ENCODE measurements at places on chromosomes 7 and 10.

- DNase-seq, result no peak
These were observed 59.4 kb downstream of the FANK1 start for GRCh38 chr10:125955766-125956165.

GRCh38 chr10:63467841-63468240 is 2.1 kb upstream of the JMJD1C start:
- no peak for DNase-seq

DNA sequence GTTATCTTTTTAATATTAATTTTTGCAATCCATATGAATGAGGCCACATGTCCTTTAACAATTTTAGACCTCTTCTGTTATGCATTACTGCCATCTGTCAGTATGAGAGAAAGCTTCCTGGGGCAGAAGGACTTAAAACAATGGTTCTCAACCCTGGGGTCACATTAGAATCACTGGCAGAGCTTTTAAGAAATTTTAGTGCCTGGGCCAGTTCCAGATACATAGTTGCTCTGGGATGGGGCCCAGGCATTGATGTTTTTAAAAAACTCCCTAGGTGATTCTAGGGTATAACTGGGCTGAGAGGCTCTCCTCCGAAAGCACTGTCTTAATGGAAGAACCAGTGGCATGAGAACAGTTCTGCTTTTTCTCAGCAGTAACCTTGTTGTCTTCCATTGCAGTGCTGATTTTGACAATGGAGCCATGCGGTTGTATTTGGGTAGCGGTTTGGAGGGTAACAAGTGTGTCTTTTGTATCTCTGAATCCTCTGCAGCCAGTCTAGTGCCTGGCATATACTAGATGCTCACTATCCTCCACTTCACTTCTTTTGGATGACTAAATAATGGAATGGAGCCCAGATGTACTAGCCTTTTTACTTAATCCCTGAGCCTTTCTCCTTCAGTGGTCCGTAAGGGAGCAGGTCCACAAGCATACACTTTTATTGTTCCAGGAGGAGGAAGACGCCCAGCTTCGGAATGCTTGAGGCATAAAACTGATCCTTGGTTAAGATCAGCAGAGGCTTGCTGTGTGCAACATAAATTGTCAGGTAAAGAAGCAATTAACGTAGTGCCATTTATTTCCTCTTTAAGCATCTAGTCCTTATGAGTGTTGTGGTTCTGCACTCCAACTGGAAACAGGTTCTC is 227.1 kb downstream of the AUTS2 start:
- DNase-seq, result no peak

DNA sequence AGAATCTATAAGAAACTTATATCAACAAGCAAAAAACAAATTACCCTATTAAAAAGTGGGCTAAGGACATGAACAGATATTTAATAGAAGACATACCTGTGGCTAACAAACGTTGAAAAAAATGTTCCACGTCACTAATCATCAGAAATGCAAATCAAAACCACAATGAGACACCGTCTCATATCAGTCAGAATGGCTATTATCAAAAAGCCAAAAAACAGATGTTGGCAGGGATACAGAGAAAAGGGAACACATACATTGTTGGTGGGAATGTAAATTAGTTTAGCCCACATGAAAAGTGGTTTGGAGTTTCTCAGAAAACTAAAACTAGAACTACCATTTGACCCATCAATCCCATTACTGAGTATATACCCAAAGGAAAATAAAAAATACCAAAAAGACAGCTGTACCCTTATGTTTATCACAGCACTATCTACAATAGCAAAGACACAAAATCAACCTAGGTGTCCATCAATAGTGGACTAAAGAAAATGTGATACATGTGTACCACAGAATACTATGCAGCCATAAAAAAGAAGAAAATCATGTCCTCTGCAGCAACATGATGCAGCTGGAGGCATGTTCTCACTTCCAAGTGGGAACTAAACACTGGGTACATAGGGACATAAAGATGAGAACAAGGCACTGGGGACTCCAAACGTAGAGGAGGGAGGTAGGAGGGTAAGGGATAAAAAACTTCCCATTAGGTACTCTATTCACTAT is 83.8 kb upstream of the TMEM168 start:
- DNase-seq, result no peak

DNA sequence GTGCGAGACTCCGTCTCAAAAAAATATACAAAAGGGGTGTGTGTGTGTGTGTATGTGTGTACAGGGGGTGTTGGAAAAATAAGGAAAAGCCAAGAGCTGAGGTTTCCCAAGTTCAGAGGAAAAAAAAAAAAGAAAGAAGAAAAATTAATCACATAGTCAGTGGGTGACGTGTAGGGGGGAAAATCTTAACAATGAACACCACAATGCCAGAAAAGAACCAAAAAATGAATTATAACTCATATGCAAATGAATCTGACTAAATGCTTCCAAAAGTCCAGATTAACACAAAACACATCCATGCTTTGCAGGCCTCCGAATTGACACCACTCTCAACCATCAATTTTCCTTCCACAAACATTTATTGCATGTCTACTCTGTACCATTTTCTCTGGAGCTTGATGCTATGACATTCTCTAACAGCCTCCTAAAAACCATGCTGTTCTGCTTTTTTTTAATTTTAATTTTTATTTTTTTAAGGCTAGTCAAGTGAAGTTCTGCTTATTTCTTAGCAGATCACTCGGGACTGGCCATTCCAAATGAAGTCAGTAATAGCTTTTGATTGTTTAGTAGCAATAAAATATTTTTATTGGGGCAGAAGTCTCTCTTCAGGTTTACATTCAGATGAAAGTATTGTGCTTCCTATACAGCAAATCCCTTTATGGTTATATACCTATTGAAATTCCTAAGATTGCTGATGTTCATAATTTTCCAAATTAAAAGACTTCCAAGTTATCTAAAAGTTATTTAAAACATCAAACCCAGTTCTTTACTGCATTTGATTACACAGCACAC is 133.8 kb downstream of the CNOT4 start:
- DNase-seq, result no peak

GRCh38 chr7:37186753-37187152 is 261.9 kb downstream of the ELMO1 start:
- DNase-seq, result no peak

DNA sequence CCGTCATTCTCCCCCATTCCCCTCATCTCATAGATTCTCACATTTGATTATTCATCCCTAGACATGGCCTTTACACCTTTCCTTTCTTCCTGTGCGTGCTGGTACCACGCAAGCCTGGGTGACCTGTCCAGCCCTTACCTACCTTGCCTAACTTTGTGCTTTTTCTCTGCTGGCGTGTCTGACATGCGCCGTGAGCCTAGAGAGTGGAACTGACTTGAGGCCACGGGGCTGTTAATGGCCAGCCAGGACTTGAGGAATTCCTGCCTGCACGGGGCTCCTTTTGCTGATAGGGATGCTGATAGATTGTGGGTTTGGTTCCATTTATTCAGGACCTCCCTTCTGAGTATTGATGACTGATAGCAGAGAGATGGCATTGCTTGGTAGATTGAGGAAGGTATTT is 134.2 kb downstream of the DOCK1 start:
- DNase-seq, result no peak

- DNase-seq, result no peak
These were observed 117.6 kb upstream of the DNAJB12 start for GRCh38 chr10:72472306-72472705.

- no peak for DNase-seq
These were observed 1.6 kb downstream of the BAMBI start for GRCh38 chr10:28678687-28679457.

- no peak for DNase-seq
These were observed 56.8 kb downstream of the MPP7 start for GRCh38 chr10:28246023-28246422.

- DNase-seq, result peak; percentile 2
These were observed 91.1 kb upstream of the CACNA2D1 start for GRCh38 chr7:82534684-82535083.

DNA sequence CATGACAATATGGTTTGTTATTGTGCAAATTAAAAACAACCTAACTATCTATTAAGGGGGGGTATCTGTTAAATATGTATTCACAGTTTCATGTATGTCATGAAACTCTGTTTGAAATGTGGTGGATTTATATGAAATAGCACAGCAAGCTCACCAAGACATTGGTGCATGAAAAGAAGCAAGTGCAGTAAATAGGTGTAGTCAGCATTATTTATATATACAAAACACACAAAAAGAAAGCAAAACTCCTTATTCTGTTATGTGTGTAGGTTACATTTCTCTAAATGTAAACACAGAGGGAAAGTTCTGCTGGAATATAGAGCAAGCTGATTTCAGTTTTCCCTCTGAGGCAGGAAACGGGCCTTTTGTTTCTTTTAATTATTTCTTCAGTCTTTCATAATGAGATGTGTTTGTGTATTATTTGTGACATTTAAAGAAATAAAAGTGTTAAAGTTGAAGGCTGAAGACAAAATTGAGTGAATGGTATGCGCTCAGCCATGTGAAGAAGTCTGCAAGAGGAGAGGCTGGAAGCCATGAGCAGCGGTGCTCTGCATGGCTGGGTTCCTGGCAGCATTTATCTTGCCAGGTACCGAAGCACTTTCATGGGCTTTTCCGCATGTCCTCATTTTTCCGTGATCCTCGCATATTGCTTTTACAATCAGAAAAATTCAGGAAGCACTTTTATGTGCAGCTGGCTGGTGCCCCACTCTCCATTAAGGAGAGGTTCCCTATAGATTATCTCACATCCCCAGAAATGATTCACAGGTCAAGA is 38.5 kb downstream of the GRID1 start:
- DNase-seq, result no peak

DNA sequence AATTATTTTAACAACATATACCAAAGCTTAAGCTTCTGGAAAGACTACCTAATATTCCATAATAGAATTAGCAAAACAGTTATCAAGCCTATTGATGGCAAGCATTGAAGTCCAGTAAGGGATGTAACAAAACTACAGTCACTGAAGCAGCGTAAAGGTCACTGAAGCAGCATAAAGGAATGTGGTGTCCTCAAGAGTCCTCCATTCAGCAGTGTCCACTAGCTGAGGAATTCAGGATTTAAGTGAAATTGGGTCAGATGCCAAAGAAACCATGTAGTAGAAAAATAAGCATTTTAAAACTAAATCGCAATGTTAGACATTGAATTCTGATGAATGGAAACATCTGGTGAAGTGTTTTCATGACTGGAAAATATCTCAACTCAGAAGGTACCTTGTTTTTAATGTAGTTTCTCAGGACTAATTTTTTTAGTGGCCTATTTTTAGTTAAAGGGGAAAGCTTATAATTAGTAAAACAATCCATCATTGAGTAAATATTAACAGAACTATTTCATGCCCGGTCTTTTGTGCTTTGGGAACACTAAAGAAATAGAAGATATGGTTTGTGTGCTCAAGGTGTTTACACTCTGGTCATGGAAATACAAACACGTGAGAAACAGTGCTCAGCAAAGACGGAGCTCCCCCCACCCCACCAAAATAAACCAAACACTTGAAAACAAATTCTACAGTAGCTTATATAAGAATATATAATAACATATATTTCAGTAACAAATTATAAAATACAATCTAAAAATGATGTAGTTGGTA is 121.4 kb downstream of the CDK14 start:
- no peak for DNase-seq

- no peak for DNase-seq
These were observed 3.2 kb downstream of the ITPRIP start for GRCh38 chr10:104334965-104335650.

DNA sequence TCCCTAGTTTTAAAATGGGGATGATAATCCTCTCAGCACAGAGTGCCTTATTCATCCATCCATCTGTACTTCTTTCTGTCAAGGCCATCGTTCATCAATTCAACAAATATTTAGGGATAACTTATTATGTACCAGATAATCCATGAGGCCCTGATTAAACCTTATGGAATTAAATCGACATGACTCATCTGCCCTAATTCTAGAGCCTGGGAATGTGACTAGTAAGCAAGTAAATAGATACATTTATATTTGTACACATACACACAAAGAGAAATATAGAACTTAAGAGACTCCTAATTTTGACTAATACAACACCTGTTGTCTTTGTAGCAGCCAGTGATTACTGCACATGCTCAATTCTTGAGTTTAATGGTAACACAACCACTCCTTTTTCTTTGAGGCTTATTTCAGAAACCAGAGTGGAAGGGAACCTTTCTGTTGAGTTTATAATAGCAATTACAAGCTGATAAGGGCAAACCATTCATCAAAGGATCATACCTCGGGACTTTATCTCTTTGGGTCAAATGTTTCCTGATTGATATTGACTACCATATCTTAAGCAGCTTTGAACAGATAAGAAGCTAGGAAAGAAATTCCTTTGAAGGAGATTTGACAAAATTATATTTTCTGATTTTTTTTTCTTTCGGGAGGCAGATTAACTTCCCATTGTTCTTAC is 122.7 kb downstream of the ARID5B start:
- DNase-seq, result no peak

GRCh38 chr10:61796785-61797184 is 104.7 kb upstream of the ARID5B start:
- DNase-seq, result no peak

DNA sequence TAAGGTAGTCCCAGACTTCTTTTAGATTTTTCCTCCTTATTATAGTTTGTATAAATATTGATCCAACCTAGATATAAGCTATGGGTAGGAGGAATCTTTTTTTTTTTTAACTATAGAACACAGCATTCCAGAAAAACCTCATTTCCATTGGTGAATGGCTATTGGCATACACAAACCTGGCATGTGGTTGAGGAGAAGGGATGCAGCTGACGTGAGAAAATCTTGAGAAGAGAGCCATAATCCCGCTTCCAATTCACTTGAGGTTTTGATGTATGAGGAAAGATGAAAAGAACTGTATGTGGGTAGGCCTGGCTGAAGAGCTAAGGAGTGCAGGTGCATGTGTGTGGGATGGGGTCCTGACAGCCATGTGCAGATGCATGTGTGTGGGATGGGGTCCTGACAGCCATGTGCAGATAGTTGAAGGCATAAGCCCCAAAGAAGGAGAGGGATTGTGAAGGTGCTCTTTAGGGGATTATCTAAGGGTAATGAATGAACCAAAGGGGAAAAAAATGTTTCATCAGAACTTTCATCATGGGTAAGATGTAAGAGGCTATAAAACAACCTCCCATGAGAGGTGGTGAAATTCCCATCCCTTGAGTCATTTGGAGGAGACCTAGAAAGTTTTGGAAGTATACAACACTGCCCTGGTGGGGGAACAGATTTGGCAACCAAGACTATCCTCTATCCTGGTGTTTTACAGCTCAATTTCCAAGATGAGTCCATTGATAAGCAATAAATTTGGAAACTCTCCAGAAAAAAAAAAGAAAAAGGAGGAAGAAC is 3.8 kb upstream of the PKD2L1 start:
- DNase-seq, result no peak

DNA sequence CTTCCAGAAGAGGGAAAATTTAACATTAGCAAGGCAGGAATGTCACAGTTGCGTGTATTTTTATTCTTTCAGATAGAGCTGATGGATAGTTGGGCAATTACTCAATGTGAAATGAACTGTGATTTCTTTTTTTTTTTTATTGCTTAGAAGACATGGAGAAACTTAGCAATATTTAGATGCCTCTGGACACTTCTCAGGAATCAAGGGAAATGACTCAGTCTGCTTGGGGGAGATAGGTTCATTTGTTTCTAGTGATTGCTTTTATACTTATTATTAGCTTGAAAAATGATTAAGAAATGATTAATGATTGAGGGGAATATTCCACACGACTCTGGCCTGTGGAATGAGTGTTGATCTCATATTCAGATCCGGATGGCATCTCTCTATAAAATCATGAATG is 33.1 kb upstream of the TBX20 start:
- no peak for DNase-seq
